Lung microvascular endothelial cell (primary cell): ENCODE measurements at places on chromosomes 13 and 19. TPM values are rescaled to one million over a fixed set of nuclear protein-coding genes. Genes with fewer than 3 reads are reported as not detected.

Gene LMO7
- 25.6 and 31.2 TPM in 2 replicates for total RNA-seq

Gene PABPC3
- total RNA-seq, result under 0.01 TPM in 2 replicates

Gene ZNF773
- 6.1 and 9.9 TPM in 2 replicates for total RNA-seq

Gene SEMA6B
- total RNA-seq, result 18.1 and 50.6 TPM in 2 replicates

Gene BABAM1
- total RNA-seq, result 61.3 and 73.2 TPM in 2 replicates
